Stomach (tissue), 19 donors: ENCODE measurements at places on chromosomes 1 and 21. TPM values are rescaled to one million over a fixed set of nuclear protein-coding genes. Genes with fewer than 3 reads are reported as not detected.

The EDN2 gene
- total RNA-seq = not detected

The RXRG gene
- 1.8 TPM for total RNA-seq

The PSMB4 gene
- total RNA-seq = 236 TPM

The IL10 gene
- not detected for total RNA-seq

The MRPS21 gene
- 38.4 TPM for total RNA-seq

The VSIG8 gene
- total RNA-seq = 2.5 TPM

The SPRR3 gene
- not detected for total RNA-seq

The SEC16B gene
- total RNA-seq = 32.1 TPM

The RNF186 gene
- total RNA-seq = not detected

The TFF3 gene
- 488 TPM for total RNA-seq

The CD1B gene
- 1.2 TPM for total RNA-seq

- H3K27ac ChIP-seq = peak overlapping the region; percentile 92
- H3K27me3 ChIP-seq = no peaks in the 10 kb centered on the region
- peak overlapping the region; percentile 78 for H3K4me3 ChIP-seq
- H3K36me3 ChIP-seq = no peaks in the 10 kb centered on the region
Measured at GRCh38 chr1:23167353-23168078, 1.1 kb downstream of the LUZP1 start.

- no peak for DNase-seq
- no peak overlapping the region for H3K27ac ChIP-seq
- H3K27me3 ChIP-seq = no peaks in the 10 kb centered on the region
- no peaks in the 10 kb centered on the region for H3K36me3 ChIP-seq
- H3K4me1 ChIP-seq = peaks cover 4% of the 10 kb centered on the region
- no peak overlapping the region for H3K4me3 ChIP-seq
Measured at GRCh38 chr1:231862611-231863010, 236.0 kb downstream of the DISC1 start.

- H3K4me1 ChIP-seq = peaks cover 17% of the 10 kb centered on the region
- DNase-seq = no peak
- H3K27me3 ChIP-seq = no peaks in the 10 kb centered on the region
- H3K36me3 ChIP-seq = no peaks in the 10 kb centered on the region
- H3K27ac ChIP-seq = no peak overlapping the region
- no peak overlapping the region for H3K4me3 ChIP-seq
Measured at GRCh38 chr1:175183586-175183985, 9.0 kb downstream of the KIAA0040 start.

DNA sequence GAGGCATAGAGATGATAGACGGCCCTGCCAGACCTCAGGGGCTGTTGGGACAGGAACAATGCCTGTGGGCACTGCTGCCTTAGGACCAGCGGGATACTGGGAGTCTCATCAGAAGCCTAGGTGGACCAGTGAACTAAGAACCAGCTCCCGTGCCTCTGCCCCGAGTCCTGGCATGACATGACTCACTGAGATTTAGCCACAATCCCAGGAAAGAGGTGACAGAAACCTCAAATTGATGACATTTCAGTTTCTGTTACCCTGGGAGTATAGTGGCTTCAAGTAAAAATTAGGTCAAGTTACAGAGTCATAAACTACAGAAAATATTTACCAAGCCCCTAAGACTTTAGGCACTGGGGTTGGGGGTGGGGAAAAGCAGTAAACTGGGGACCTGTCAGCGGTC is 74.6 kb upstream of the GADD45A start:
- no peak overlapping the region for H3K27ac ChIP-seq
- H3K27me3 ChIP-seq = no peaks in the 10 kb centered on the region
- no peaks in the 10 kb centered on the region for H3K36me3 ChIP-seq
- H3K4me3 ChIP-seq = no peak overlapping the region

DNA sequence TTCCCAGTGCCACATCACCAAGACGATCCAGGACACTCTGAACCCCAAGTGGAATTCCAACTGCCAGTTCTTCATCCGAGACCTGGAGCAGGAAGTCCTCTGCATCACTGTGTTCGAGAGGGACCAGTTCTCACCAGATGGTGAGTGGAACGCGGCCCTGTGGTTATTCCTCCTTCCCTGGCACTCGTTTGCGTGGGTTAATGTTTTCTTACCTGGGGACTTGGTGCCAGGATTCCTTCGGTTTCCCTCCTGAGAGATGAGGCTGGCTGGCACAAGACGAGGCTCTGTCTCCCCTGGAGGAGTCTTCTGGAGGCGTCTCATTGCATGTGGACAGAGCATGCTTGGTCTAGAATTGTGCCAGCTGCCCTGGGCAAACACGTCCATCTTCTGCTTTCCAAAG is 29.3 kb downstream of the ATP5PO start:
- H3K27me3 ChIP-seq = no peaks in the 10 kb centered on the region
- H3K36me3 ChIP-seq = no peaks in the 10 kb centered on the region
- DNase-seq = no peak
- no peak overlapping the region for H3K27ac ChIP-seq
- H3K4me1 ChIP-seq = no peaks in the 10 kb centered on the region
- no peak overlapping the region for H3K4me3 ChIP-seq

- peaks cover 16% of the 10 kb centered on the region for H3K4me1 ChIP-seq
- H3K27me3 ChIP-seq = no peaks in the 10 kb centered on the region
- H3K4me3 ChIP-seq = no peak overlapping the region
- H3K27ac ChIP-seq = peak overlapping the region; percentile 24
- no peak for DNase-seq
- H3K36me3 ChIP-seq = peaks cover 84% of the 10 kb centered on the region
Measured at GRCh38 chr1:43436371-43436770, 17.4 kb downstream of the HYI start.

- no peaks in the 10 kb centered on the region for H3K4me1 ChIP-seq
- H3K36me3 ChIP-seq = no peaks in the 10 kb centered on the region
- DNase-seq = no peak
- H3K27ac ChIP-seq = no peak overlapping the region
- no peak overlapping the region for H3K4me3 ChIP-seq
Measured at GRCh38 chr1:198032668-198033067, 115.5 kb downstream of the LHX9 start.

DNA sequence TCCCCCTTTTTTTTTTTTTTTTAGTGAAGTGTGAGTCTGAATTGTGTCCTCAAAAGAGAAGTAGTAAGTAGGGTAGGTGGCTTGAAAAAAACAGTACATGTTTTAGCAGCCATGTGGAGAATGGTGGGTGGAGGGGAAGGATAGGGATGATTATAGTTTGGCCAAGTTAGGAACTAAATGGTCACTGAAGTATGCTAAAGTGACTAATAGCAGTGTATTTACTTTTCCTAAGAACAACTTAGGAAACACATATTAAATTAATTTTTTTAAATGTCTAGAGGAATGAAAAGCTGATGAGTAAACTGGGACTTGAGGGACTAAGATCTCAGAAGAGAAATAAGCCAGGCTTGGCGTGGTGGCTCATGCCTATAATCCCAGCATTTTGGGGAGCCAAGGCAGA is 55.5 kb downstream of the PLA2G4A start:
- no peaks in the 10 kb centered on the region for H3K27me3 ChIP-seq
- no peaks in the 10 kb centered on the region for H3K36me3 ChIP-seq
- no peaks in the 10 kb centered on the region for H3K4me1 ChIP-seq
- no peak for DNase-seq
- no peak overlapping the region for H3K27ac ChIP-seq
- H3K4me3 ChIP-seq = no peak overlapping the region

DNA sequence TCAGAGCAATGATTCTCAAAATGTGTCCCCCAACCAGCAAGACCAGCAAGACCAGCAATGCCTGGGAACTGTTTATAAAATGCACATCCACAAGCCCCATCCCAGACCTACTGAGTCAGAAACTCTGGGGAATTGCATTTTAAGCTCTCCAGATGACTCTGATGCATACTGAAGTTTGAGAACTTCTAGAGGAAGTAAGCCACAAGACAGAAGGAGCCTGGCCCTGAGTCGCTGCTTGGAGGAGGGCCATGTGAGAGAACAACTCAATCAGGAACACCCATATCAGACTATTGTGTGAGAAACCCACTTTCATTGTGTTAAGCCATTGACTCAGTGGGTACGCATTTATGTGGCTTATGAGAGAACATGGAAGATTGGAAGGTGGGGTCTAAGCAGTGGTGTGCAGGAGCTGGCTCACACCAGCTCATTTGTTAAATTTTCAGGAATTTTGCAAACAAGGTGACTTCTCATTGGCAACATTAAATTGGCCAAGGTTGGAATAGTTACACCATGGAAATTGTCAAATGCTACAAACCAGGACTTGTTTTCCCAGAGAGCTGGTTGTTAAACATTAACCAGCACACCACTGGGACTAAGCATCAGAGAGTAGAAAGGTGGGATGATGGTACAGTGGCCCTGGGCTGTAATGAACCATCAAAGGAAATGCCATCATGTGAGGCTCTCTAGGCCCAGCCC is 38.9 kb downstream of the ATP1A1 start:
- H3K36me3 ChIP-seq = peaks cover 10% of the 10 kb centered on the region
- H3K4me3 ChIP-seq = no peak overlapping the region
- no peak overlapping the region for H3K27ac ChIP-seq

DNA sequence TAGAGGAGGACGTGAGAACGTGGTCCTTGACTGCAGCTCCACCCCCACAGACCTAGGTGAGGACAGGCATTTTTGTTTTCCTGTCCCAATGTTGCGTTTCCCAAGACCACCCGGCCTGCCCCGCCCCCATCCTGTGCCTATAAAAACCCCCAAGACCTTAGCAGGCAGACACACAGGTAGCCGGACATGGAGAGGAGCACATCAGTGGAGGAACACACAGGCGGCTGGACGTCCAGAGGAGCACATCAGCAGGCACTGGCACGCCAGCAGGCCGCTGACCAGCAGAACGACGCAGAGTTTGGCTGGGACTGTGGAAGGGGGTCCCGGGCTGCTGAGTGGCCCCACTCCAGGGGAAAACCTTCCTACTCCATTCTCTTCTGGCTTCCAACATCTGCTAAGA is 12.7 kb upstream of the HMGCL start:
- H3K27me3 ChIP-seq = no peaks in the 10 kb centered on the region
- DNase-seq = no peak
- H3K4me1 ChIP-seq = peaks cover 15% of the 10 kb centered on the region
- no peak overlapping the region for H3K27ac ChIP-seq

GRCh38 chr1:55012661-55013060 is 13.9 kb downstream of the BSND start:
- DNase-seq = no peak
- H3K4me3 ChIP-seq = no peak overlapping the region
- no peaks in the 10 kb centered on the region for H3K36me3 ChIP-seq
- H3K4me1 ChIP-seq = no peaks in the 10 kb centered on the region

GRCh38 chr1:240423246-240423924 is 188.6 kb downstream of the GREM2 start:
- H3K4me3 ChIP-seq = no peak overlapping the region
- no peak overlapping the region for H3K27ac ChIP-seq
- no peaks in the 10 kb centered on the region for H3K4me1 ChIP-seq
- no peaks in the 10 kb centered on the region for H3K36me3 ChIP-seq
- H3K27me3 ChIP-seq = no peaks in the 10 kb centered on the region

- no peaks in the 10 kb centered on the region for H3K27me3 ChIP-seq
- no peak for DNase-seq
- no peak overlapping the region for H3K27ac ChIP-seq
Measured at GRCh38 chr1:29450591-29450990, 214.3 kb downstream of the PTPRU start.

- H3K4me3 ChIP-seq = no peak overlapping the region
- no peaks in the 10 kb centered on the region for H3K27me3 ChIP-seq
- DNase-seq = peak; percentile 82
- no peaks in the 10 kb centered on the region for H3K36me3 ChIP-seq
Measured at GRCh38 chr1:9542430-9542829, 3.2 kb downstream of the SLC25A33 start.

- H3K4me3 ChIP-seq = no peak overlapping the region
- DNase-seq = no peak
- H3K36me3 ChIP-seq = no peaks in the 10 kb centered on the region
Measured at GRCh38 chr1:183598386-183598785, 8.1 kb upstream of the NCF2 start.

DNA sequence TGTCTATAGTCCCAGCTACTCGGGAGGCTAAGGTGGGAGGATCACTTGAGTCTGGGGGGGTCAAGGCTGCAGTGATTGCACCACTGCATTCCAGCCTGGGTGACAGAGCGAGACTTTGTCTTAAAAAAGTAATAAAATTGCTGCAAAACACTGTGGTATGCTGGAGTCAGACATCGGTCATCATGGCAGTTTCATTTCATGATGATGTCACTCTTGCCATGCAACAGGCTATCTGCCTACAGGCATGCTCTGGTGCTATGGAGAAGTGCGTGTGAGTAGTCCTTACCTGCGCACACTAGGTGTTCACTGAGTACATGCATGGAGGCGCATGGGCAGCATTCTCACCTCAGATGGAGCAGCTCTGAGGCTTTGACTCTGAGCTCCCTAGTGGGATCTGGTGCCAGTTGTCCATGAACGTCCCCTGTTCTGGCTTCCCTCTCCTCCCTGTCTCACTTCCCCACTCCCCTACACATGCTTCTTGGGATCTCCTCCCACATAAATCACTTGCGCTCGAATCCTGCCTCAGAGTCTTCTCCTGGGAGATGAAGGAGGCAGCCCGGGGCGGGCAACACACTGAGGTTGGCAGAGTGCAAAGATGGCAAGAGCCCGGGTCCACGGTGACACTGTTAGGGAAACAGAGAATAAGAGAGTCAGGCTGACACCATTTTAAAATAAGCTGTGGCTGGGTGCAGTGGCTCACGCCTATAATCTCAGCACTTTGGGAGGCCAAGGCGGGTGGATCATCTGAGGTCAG is 10.4 kb upstream of the CELA3B start:
- no peak overlapping the region for H3K27ac ChIP-seq
- H3K4me3 ChIP-seq = no peak overlapping the region
- H3K4me1 ChIP-seq = peaks cover 18% of the 10 kb centered on the region
- H3K27me3 ChIP-seq = no peaks in the 10 kb centered on the region
- H3K36me3 ChIP-seq = no peaks in the 10 kb centered on the region

- DNase-seq = no peak
- no peak overlapping the region for H3K27ac ChIP-seq
- H3K27me3 ChIP-seq = no peaks in the 10 kb centered on the region
- no peak overlapping the region for H3K4me3 ChIP-seq
Measured at GRCh38 chr1:211583011-211583992, 4.3 kb upstream of the SLC30A1 start.

DNA sequence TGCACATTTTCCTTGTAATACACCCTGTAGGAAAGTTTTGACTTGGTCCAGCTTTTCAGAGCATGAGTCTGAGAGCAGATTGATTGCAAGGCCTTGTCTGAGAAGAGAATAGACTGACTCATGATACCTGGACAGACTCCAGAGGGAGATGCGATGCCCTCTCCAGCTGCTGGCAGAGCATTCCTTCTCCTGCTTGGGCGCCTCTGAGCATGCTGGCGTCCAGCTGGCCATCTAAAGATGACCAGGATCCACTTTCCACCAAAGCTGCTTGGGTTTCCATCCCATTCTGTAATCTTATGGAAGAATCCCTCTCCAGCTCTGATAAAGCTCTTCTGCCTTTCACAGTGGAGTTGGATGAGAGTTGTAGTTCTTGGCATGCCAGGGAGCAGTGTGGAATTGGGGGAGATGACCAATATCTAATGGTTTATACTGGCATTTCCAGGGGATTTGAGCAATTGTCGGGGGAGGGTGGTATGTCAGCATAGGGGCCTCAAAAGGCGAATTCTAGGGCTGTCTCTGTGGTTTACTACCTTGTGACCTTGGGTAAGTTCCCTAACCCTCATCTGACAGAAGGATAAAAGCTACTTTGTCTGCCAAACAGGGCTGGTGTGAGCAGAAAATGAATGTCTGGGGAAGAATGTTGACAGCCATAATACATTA is 19.5 kb downstream of the SZRD1 start:
- no peaks in the 10 kb centered on the region for H3K27me3 ChIP-seq
- no peak for DNase-seq
- H3K4me3 ChIP-seq = peak overlapping the region; percentile 40

- no peaks in the 10 kb centered on the region for H3K27me3 ChIP-seq
- no peak overlapping the region for H3K4me3 ChIP-seq
- no peaks in the 10 kb centered on the region for H3K36me3 ChIP-seq
- no peak for DNase-seq
- H3K4me1 ChIP-seq = no peaks in the 10 kb centered on the region
Measured at GRCh38 chr1:211915924-211916323, 85.4 kb upstream of the LPGAT1 start.
